ENCODE measurements at places on chromosomes 5 and 9.

- DNase-seq, result no peak
Measured at GRCh38 chr5:92599217-92599810, 981.7 kb downstream of the NR2F1-AS1 start.

GRCh38 chr9:128438343-128439109 lies 17.3 kb upstream of the ODF2 start:
- DNase-seq, result no peak

- no peak for DNase-seq
Measured at GRCh38 chr9:121752929-121753328, 101.5 kb downstream of the DAB2IP start.

GRCh38 chr5:74408150-74409043 lies 232.1 kb downstream of the ENC1 start:
- DNase-seq, result peak; percentile 73

- DNase-seq, result no peak
Measured at GRCh38 chr9:34999576-34999975, 10.0 kb downstream of the DNAJB5 start.

- DNase-seq, result no peak
Measured at GRCh38 chr9:100074093-100074492, 24.7 kb downstream of the ERP44 start.

DNA sequence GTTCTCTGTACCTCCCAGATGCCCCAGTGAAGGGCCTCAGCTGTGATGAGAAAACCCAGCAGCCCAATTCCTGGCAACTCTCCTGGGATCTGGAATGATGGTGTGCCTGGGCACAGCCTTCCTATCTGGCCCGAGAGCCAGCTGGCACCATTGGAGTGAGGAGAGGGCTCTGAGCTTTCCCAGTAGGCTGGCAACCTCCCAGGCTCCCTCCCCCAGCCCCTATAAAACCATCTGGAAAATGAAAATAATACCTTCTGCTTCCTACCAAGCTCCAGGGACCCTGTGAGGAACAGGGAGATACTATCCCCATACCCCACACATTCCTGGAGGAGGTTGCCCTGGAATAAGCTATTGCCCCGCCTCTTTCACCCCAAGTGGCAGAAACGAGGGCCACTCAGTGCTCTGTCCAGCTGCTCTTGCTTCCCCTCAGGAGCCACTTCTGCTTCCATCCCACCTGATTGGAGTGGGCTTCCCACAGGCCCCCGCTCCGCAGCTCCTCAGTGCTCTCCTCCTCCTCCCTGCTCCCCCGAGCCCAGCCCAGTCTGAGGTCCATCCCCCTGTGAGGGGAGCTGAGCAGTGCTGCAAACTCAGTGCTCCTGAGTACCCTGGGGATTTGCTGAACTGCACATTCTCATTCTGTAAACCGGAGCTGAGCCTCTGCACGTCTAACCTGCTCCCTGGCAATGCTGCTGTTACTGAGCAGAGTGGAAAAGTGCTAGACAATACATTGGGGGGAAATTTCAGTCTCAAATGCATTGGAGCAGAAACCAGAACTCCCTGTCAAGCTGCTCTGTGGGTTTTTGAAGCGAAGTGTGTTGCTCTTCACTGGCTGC lies 74.7 kb downstream of the THBS4 start:
- DNase-seq, result no peak

GRCh38 chr5:58232130-58232529 lies 227.8 kb downstream of the PLK2 start:
- DNase-seq, result no peak

DNA sequence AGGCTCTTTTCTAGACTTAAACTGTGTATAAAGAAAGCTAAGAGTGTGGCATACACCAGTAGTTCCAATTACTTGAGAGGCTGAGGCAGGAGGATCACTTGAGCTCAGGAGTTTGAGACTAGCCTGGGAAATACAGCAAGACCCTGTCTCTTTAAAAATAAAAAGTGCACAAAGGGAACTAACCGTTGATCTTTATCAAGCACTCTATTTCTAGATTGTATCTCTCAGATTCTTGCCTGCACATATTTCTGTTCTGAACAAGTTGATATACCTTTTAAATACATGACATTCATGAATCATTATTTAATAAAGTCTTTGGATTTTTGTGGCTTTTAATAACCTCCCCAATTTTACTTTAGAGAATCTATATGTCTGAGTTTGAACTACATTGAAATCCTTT lies 47.2 kb downstream of the HMGCR start:
- no peak for DNase-seq

- DNase-seq, result no peak
Measured at GRCh38 chr9:135294836-135295235, 184.7 kb upstream of the PPP1R26 start.

DNA sequence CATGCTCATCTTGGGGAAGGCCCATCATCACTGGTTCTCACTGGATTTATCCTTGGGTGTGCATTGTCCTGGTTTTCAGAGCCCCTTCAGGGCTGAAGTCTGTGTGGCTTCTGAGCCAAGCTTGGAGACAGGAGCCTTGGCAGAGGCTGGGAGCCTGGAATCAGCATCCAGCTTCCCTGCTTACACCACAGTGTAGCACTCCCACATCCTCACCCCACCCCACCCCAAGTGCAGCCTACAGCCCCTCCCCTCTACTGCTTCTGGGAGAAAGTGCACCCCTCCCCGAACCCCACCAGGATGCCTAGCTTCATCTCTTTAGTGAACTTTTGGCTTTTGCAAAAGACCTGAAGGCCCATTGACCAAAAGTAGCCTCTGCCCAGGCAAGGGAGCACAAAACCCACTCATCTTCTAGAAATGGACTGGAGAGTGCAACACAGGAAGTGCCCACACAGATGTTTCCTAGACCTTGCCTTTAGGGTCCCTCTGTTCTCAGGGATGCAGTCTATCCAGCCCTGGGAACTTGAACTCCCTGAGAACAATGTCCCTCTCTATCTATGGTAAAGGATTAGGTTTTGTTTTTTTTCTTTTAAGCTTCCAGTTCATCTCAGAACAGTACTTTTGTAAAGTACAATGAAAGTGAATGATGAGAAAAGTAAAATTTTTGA lies 189.7 kb downstream of the PALM2AKAP2 start:
- no peak for DNase-seq

DNA sequence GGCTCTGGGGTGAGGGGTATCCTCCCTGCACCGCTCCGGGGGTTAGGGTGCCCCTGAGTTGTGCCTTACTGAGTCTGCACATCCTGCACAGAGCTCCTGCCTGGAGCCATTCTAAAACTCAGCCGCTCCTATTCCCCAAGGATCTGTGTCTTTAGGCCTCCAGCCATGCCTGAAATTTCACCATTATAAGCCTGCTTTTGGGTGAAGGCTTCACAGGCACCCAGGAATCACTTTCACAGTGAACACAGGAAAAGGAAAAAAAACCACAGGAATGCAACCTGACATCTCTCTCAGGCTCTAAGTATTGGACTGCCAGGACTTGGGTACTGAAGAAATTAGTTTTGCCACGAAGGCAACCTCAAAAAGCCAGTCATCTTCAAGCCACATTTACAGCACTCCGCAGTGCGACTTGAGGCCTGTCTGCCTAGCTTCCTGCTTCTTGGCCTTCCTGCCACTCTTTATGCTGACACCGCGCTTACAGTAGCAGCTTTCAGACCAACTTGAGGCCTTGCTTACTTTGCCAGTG lies 30.9 kb downstream of the GALNT10 start:
- peak; percentile 79 for DNase-seq

- no peak for DNase-seq
Measured at GRCh38 chr5:1181451-1182359, 19.7 kb upstream of the SLC6A19 start.

- no peak for DNase-seq
Measured at GRCh38 chr9:99505936-99506335, 283.9 kb downstream of the SEC61B start.

- peak; percentile 23 for DNase-seq
Measured at GRCh38 chr9:128078504-128079434, 10.7 kb downstream of the SLC25A25 start.

DNA sequence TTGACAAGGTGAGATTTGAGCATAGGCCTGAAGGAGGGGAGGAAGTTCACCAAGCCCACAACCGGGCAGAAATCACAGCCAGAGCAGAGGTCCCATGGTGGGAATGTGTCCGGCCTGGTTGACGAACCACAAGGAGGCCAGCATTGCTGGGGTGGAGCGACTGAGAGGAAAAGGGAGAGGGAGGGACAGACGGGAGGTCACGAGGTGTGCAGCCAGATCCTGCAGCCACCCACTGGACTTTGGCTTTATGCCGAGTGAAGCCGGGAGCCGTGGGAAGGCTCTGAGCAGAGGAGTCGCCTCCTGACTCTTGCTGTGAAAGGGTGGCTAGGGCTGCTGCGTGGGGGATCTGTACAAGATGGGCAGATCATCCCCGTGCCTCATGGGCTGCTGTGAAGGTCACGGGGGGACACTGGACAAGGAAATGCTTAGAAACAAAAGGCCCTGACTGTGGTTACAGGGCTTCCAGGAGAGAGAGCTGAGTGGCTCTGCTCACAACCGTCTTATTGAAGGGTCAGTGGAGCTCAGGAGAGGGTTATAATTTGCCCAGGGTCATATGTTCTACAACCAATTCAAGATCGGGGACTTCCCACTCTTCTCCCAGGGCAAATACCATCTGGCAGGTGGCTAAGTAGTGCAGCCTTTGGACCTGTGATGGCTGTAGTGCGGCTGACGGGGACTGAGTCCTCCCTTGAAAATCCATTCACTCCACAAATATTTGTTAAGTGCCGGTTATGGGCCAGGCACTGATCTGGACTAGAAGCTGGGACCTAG lies 15.6 kb upstream of the CD74 start:
- DNase-seq, result no peak

- no peak for DNase-seq
Measured at GRCh38 chr9:130101915-130102314, 48.2 kb downstream of the GPR107 start.

- no peak for DNase-seq
Measured at GRCh38 chr9:120484162-120484561, 95.8 kb downstream of the CDK5RAP2 start.

DNA sequence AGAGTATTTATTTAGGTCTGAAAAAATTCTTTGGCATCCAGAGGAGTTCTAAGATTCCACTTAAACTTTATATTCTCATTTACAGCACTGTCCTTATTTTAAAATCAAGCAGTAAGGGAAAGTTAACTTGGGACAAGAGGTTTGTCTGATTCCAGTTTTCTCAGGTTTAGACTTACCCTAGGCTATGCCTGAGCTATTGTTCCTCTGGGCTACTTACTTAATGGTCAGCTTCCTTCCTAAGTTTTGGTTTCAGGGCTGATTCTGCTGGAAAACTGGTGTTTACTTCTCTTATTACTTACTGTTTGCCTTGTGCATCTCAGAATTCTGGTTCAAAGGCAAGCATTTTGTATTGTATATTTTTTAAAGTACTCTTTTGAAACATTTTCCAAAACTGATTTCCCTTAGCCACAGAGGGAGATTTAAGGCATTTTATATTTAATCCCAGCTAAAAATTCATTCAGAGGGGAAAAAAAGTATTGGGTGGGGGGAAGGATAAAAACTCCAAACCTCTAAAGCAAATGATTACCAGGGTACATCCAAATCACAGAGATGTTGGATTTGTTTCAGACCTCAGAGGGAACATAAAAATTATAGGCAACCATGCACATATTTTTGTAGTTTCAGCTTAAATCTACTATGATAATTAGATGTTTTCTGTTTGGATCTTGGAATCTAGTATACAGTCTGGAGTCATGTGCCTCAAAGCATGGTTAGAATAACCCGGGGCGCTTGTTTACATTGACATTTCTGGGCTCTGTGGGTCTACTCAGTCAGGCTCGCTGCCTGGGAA lies 290.0 kb downstream of the ARHGAP26 start:
- no peak for DNase-seq

DNA sequence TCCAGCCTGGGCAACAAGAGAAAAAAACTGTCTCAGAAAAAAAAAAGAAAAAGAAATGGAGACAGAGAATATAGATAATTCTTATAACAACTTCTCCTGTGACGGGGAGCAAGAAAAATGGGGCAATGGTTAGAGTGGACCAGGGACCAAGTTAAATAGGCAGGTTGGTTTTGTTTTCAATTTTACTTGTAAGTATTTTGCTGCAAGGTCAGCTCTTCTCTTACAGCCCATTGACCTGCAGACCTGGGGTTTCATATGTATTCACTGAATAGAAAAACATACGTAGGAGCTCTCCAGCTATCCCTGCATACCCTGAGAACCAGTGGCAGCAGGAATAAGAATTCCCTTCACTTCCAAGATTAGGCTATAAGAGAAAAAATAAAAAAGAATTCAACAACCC lies 29.2 kb upstream of the IL13 start:
- no peak for DNase-seq

DNA sequence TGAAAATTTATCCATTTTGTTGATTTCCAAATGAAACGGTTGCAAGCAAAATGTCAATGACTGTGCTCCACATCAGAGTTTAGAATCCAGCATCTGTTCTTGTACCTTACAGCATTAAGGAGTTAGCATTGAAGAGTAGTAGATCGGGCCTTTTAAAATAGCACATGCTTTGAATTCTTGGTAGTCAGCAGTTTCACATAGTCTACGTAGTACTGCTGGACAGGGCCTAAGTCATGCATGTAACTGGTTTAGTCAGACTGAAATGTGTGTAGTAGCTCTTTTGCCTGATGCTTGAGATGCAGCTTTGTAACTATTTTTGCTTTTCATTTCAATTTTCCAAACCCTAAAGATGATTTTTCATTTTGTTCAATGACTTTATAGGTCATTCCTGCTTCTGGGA lies 19.8 kb downstream of the LECT2 start:
- peak; percentile 10 for DNase-seq

DNA sequence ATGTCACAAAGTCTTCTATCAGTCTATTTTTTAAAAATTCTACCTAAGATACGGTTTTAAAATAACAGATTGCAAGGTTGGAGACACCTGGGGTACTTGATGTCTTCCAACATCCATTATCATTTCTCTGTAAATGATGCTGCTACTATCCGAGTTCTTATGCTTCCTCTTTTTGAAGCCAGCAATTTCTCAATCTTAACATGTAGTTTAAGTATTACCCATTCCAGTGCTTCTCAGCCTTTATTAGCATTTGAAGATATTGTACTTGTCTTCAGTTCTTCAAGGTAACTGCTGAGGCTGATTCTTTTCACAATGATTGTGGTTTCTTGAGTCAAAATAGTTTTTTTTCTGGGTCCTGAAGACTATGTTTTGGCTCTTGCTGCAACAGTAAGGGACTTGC lies 96.4 kb upstream of the SELENOP start:
- DNase-seq, result no peak

- no peak for DNase-seq
Measured at GRCh38 chr9:21324047-21324446, 11.2 kb downstream of the KLHL9 start.

GRCh38 chr9:94210616-94211603 lies 48.2 kb upstream of the ZNF169 start:
- peak; percentile 51 for DNase-seq

DNA sequence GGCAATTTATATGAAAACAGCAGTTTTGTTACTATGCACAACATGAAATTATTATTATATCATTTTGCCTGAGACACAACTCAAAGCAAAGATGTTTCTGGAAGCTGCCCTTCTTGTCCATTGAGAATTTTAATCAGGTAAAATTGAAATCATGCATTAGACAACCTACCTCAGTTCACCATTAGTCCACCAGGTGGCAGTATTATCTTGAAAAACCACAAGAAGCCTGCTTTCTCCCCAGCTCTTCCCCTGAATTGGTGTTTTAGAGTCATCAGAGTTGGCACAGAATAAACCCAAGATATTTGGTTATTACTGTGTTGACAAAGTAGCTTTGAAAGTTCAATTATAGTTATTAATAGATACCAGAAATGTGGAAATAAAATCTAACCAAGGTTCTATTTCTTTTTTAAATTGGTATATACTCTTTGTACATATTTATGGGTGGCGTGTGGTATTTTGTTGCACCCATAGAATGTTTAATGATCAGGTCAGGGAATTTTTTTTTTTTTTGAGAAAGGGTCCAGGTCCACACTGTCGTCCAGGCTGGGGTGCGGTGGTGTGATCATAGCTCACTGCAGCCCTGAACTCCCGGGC lies 25.7 kb downstream of the UTP15 start:
- peak; percentile 66 for DNase-seq
